ENCODE measurements at places on chromosomes 11 and 22. TPM values are rescaled to one million over a fixed set of nuclear protein-coding genes. Genes with fewer than 3 reads are reported as not detected.
A peak's percentile ranks its signal among the peaks of the same experiment; 100 is the strongest.

The CYTH4 gene
- total RNA-seq = 124 TPM

DNA sequence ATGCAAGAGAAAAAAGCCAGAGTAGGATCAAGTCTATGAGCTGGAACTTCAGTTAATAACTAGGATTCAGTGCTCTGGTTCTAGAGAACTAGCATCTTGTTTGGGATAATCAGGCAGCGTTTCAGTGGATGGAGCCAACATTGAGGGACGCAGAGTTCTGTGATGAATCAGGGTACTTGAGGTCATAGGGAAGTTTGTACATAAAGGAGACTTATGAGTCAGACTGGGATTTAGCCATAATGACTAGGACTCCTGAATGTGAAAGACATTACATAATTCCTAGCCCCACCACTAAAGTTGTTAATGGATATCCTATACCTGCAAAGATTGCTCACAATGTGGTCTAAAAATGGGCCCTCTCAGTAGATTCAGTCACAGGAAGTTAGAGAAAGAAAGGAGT lies 6.8 kb downstream of the SLN start:
- no peak overlapping the region for H3K4me3 ChIP-seq
- H3K36me3 ChIP-seq = no peaks in the 10 kb centered on the region
- ATAC-seq = no peak
- peaks cover 33% of the 10 kb centered on the region for H3K27me3 ChIP-seq
- no peak overlapping the region for H3K27ac ChIP-seq

DNA sequence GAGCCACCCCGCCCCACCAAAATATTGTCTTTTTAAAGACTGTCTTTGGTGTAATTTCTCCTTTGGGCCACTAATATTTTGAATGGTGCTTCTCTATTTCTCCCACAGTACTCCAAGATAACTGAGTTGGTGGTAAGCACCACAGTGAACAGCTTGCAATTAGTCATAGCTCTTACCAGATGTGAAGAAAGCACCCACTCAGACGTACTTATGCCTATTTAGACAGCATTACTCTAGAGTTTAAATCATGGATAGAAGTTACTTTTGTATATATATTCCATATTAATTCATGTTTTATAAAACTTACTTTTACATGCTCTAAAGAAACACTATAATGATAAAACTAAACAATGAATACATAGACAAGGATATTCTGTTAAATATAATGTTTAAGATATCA lies 12.7 kb downstream of the ANO3 start:
- H3K36me3 ChIP-seq = no peaks in the 10 kb centered on the region
- no peaks in the 10 kb centered on the region for H3K27me3 ChIP-seq
- no peak overlapping the region for H3K27ac ChIP-seq
- H3K4me3 ChIP-seq = no peak overlapping the region

The C11orf65 gene
- 0.95 TPM for total RNA-seq

The P2RX6 gene
- not detected for total RNA-seq

DNA sequence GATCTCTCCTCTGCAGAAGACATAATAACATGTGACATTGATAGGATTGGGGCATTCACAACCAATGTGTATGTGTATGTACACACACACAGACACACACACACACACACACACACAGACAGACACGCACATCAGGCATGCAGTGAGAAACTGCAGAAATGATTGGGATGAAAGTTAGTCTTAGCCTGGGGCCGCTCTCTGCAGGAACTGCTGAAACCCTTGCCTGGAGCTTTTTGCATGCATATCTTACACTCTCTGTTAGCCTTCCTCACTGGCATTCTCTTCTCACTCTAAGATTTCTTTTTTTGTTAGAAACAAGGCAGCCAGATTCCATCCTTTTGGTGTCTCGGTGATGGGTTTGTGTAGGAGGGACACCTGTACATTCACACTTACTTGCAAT lies 337.9 kb downstream of the NELL1 start:
- no peak overlapping the region for H3K27ac ChIP-seq
- no peaks in the 10 kb centered on the region for H3K36me3 ChIP-seq
- no peak for ATAC-seq
- H3K27me3 ChIP-seq = no peaks in the 10 kb centered on the region
- no peak overlapping the region for H3K4me3 ChIP-seq

The FGF19 gene
- not detected for total RNA-seq

The FOLH1 gene
- total RNA-seq = not detected

The ACTN3 gene
- total RNA-seq = 0.58 TPM

The SLC25A18 gene
- total RNA-seq = not detected

GRCh38 chr11:89529626-89530380 lies 38.6 kb upstream of the NOX4 start:
- no peak overlapping the region for H3K27ac ChIP-seq
- H3K4me3 ChIP-seq = no peak overlapping the region
- no peaks in the 10 kb centered on the region for H3K27me3 ChIP-seq
- no peaks in the 10 kb centered on the region for H3K4me1 ChIP-seq
- ATAC-seq = no peak

- no peaks in the 10 kb centered on the region for H3K36me3 ChIP-seq
- H3K27me3 ChIP-seq = no peaks in the 10 kb centered on the region
- no peak for ATAC-seq
- H3K27ac ChIP-seq = no peak overlapping the region
- no peaks in the 10 kb centered on the region for H3K4me1 ChIP-seq
- no peak overlapping the region for H3K4me3 ChIP-seq
These were observed 4.0 kb downstream of the AIFM3 start for GRCh38 chr22:20970939-20971657.

DNA sequence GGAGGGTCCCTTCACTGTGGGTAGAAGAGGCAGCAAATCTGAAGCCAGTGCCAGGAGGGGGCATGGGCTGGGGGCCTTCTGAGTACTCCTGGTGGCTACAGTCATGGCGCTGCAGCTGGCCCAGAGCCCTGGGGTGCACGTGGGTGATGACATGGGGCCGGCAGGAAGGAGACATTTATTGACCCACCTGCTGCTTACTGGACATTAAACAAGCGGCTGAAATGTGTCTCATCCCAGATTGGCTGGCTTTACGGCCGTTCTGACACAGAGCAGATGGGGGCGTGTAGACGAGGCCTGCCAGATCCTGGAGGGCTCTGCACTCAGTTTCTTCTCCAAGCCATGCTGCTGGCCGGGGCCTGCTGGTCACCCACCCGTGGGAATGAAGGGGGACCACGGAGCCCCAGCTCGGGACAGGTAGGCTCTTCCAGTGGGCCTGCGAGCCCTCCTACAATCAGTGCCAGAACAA lies 906.9 kb downstream of the BRD1 start:
- H3K27ac ChIP-seq = no peak overlapping the region
- H3K4me3 ChIP-seq = no peak overlapping the region
- no peaks in the 10 kb centered on the region for H3K36me3 ChIP-seq

GRCh38 chr11:12376259-12377081 lies 901 bp upstream of the PARVA start:
- no peak for ATAC-seq
- H3K27me3 ChIP-seq = peaks cover 3% of the 10 kb centered on the region
- H3K4me3 ChIP-seq = peak overlapping the region; percentile 60
- H3K4me1 ChIP-seq = no peaks in the 10 kb centered on the region

GRCh38 chr11:45664376-45665205 lies 831 bp downstream of the CHST1 start:
- H3K4me1 ChIP-seq = no peaks in the 10 kb centered on the region
- peaks cover 51% of the 10 kb centered on the region for H3K27me3 ChIP-seq
- H3K27ac ChIP-seq = no peak overlapping the region
- no peaks in the 10 kb centered on the region for H3K36me3 ChIP-seq
- ATAC-seq = no peak

- H3K4me1 ChIP-seq = no peaks in the 10 kb centered on the region
- no peak for ATAC-seq
- no peak overlapping the region for H3K27ac ChIP-seq
- H3K27me3 ChIP-seq = peaks cover 9% of the 10 kb centered on the region
- no peak overlapping the region for H3K4me3 ChIP-seq
- no peaks in the 10 kb centered on the region for H3K36me3 ChIP-seq
These were observed 29.7 kb upstream of the ACCSL start for GRCh38 chr11:44018127-44018521.

The SLC2A11 gene
- 5.9 TPM for total RNA-seq

DNA sequence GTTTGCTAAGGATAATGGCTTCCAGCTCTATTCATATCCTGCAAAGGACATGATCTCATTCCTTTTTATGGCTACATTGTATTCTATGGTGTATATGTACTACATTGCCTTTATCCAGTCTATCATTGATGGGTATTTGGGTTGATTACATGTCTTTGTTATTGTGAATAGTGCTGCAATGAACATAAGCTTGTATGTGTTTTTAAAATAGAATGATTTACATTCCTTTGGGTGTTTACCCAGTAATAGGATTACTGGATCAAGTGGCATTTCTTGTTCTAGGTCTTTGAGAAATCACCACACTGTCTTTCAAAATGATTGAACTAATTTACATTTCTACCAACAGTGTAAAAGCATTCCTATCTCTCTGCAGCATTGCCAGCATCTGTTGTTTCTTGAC lies 6.0 kb upstream of the MS4A6E start:
- no peaks in the 10 kb centered on the region for H3K36me3 ChIP-seq
- H3K27ac ChIP-seq = no peak overlapping the region
- H3K27me3 ChIP-seq = peaks cover 33% of the 10 kb centered on the region

- no peaks in the 10 kb centered on the region for H3K36me3 ChIP-seq
- H3K27me3 ChIP-seq = peaks cover 4% of the 10 kb centered on the region
- H3K4me3 ChIP-seq = no peak overlapping the region
- no peak overlapping the region for H3K27ac ChIP-seq
- H3K4me1 ChIP-seq = no peaks in the 10 kb centered on the region
These were observed 6.4 kb downstream of the PRAME start for GRCh38 chr22:22552630-22553029.

DNA sequence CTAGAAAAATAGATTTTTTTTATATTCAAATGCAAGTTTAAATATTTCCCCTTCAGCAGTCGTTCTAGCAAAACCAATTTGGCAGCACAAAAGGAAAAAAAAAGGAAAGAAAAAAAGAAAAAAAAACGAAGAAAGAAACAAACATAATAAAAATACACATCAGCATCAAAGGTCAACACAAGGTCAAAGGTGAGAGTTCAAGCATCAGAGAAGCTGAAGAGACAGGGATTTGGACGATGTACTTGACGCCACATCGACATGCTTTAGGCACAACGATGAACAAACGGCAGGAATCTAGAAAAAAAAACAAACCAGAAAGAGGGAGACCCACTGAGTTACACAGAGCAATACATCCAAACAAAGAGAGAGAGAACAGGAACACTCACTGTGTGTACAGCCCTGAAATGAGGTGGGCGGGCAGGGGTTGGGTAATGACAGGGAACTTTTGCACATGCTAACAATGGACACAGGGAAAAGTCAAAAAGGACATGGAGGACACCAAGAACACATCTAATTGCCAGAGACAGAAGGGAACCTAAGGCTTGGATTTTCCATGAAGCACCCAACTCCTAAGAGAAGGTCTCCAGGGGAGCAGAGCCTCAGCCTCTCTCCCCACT lies 19.8 kb upstream of the RAPSN start:
- no peak overlapping the region for H3K4me3 ChIP-seq
- H3K4me1 ChIP-seq = peaks cover 5% of the 10 kb centered on the region
- peaks cover 92% of the 10 kb centered on the region for H3K36me3 ChIP-seq
- H3K27ac ChIP-seq = peak overlapping the region; percentile 72
- no peaks in the 10 kb centered on the region for H3K27me3 ChIP-seq
- ATAC-seq = no peak

DNA sequence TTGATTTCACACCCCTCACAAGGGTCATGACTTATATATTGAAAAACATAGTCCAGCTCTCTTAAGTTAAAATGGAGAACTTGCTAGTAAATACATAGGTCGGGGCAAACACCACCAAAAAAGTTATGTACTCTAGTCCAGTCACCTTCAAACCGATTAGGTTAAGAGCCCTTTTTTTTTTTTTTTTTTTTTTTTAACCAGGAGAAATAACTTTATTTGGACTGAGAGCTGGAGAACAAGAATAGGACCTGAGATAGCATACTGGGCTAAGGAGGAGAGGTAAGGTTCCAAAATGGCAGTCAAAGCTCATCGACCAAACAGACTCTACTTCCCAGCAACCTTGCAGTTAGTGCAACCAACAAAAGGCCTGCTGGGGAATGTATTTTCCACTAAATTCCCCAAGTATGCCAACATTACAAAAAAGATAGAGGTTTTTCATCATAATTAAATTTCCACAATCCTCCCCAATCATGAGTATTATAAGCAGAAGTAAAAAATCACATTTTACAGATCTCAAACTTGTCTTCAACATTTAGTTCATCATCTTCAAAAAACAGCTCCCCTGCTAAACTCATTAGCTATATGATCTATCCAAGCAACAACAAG lies 3.8 kb downstream of the TMEM41B start:
- H3K4me3 ChIP-seq = no peak overlapping the region
- H3K27me3 ChIP-seq = no peaks in the 10 kb centered on the region
- no peak overlapping the region for H3K27ac ChIP-seq
- ATAC-seq = no peak

Data from activated T-helper 17 cell treated with anti-CD3 and anti-CD28 coated beads, Interleukin-2, amount 50 U/mL, for 72 hours (primary cell).